ENCODE measurements at places on chromosomes 7 and 10. TPM values are rescaled to one million over a fixed set of nuclear protein-coding genes. Genes with fewer than 3 reads are reported as not detected.

The CPN1 gene
- not detected for total RNA-seq

The NKX1-2 gene
- not detected for total RNA-seq

The RNF133 gene
- 1.0 TPM for total RNA-seq

The TMEM130 gene
- 0.52 TPM for total RNA-seq

The UPK3B gene
- total RNA-seq = not detected
